ENCODE measurements at places on chromosomes 13 and 19.

DNA sequence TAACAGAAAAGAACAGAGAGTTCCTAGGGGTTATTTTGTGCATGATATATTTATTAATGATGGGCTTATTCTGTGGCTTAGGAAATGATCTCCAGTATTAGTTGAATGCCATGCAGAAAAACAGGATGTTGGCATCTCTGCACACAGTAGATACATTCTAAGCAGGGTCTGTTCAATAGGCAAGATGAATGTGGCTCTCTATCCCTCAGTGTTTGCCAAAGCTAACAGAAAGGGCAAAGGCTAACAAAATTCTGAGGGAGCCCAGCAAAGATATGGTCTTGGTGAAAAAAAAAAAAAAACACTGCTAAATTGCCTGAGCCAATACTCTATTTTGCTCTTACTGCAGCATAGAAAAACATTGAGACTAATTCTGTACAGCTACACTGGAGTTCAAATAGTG is 1095.8 kb downstream of the UQCRFS1 start:
- no peak for DNase-seq

DNA sequence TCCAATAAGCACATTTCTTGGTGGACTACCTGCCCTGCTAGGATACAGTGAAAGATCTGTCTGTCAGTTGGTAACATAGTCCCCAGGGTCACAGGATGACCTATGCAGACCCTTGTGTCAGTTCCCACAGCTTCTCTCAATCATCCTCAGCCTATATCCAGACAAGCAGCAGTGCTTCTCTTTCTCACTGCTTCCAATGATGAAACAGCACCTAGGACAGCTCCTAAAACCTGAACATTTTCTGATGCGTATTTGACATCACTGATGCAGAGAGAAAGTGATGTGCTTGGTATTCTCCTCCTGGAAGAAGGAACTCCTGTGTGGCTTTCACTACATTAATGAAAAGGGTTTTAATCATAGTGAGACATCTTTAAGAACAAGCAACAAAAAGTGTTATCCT is 43.7 kb downstream of the ZNF557 start:
- DNase-seq, result no peak

- no peak for DNase-seq
Measured at GRCh38 chr13:106183410-106184065, 351.9 kb downstream of the EFNB2 start.

- peak; percentile 4 for DNase-seq
Measured at GRCh38 chr13:47598340-47598911, 402.6 kb downstream of the SUCLA2 start.

DNA sequence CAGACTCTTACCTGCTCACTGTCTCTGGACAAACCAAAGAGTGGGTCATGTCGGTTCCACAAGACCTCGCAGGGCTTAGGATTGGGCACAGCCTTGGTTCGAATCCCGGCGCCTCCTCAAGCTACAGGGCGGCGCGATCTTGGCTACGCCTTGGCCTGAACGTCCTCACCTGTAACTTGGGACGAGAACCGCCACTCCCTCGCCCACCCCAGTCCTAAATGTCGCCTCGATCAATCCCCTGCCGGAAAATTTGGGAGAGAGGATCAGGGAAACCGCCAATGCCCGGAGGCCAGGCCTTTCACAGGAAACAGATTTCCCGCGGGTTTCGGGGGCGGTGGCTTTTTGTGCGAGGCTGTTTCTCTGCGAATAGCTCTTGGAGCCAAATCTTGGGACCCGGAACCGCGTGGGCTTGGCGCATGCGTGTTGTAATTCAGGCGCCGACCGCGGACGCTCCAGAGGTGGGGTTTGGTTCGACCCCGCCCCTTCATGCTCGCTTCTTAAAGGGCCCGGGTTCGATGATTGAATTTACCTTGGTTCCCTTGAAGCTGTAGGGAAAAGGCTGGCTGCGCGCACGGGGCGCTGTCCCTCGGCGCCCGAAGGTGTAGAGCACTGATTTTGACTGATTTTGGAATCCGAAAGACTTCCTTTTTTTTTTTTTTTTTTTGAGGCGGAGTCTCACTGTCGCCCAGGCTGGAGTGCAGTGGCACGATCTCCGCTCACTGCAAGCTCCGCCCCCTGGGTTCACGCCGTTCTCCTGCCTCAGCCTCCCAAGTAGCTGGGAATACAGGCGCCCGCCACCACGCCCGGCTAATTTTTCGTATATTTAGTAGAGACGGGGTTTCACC is at the start of gene NR2C2AP:
NR2C2AP (minus strand) TSS at position 403 of the 845 bp plus-strand sequence; CDS start at position 49, 354 bp downstream.
- DNase-seq, result peak; percentile 96

DNA sequence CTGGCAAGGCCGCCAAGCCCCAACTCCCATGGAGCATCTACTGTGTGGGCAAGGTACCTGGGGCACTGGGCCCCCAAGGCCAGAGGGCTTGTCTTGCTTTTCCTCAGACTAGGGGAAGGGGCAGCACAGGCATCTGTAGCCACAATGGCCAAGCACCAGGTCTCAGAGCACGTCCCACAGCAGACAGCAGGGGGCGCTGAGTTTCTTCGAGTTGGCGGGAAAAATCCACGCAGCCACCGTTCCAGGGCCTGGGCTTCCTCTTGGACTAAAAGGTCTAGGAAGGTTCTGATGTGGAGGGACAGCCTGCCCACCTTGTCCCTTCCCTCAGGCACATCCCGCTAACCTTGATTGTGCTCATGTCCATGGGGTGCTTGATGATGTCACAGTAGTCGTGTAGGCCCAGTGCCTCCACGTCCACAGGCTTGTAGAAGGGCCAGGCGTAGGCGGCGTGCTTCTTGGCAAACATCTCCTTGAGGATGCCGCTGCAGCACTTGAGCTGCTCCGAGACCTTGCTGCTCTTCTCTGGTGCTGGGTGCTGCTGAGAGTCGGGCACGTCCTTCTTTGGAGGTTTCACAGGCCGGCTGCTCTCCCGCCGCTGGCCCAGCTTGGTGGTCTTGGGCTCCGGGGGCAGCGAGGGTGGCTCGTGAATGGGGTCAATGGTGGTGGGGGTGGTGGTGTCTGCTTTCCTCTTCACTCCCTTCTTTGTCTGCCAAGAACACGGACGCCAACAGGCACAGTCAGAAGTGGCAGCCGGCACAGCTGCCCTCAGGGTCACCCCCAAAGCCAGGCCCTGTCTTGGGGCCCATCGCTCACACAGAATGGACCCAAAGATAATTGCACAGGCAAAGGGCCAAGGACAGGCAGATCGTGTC is 32.0 kb upstream of the EPHX3 start:
- peak; percentile 88 for DNase-seq

DNA sequence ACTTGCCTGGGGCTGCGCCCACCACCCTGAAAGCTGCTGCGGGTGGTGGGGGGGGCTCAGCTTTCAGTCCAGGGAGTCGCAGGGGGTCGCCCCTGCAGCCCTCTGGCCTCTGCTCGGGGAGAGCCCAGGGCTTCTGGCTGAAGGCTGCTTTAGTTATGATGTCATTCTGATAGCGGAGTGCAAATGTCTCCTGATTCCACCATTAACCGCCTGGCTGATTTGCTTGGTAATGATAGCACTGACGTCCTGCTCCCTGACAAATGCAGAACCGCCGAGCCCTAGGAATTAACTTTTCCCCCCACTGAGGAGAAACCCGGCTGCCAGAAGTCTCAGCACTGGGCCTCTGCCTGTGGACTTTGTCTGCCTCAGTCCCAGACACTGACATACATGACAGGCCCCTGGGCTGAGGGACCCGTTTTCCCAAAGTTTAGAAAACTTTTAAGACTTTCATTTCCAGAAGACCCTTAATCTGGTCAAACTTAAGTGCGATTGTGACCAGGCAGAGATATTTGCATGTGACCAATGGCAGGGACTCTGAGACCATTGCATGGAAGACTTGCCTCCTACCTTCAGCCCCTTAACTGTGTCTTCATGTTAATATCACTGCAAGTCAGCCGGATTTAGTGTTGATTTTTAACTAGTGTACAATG is 142.5 kb upstream of the ZNF536 start:
- DNase-seq, result peak; percentile 67

GRCh38 chr19:1076951-1077350 is 10.0 kb downstream of the ARHGAP45 start:
- peak; percentile 9 for DNase-seq

DNA sequence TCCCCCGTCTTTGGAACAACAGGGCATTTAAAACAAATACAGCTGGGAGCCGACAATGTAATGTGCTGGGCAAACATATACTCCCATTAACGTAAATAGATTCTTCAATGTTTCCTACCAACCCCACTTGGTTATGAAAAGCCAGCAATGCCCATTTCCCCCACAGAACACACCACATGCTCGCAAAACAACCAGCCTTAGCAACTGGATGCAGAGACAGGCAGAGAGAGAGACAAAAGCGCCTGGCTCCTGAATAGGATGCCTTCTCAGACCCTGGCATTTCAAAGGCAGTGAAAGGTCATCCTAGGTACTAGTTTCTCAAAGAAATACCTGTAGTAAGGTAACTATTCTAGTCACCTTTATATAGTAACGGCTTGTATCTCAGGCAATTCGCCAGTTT is 462.9 kb downstream of the ITGBL1 start:
- DNase-seq, result peak; percentile 14

GRCh38 chr13:46165485-46166223 is 16.3 kb downstream of the LCP1 start:
- no peak for DNase-seq

DNA sequence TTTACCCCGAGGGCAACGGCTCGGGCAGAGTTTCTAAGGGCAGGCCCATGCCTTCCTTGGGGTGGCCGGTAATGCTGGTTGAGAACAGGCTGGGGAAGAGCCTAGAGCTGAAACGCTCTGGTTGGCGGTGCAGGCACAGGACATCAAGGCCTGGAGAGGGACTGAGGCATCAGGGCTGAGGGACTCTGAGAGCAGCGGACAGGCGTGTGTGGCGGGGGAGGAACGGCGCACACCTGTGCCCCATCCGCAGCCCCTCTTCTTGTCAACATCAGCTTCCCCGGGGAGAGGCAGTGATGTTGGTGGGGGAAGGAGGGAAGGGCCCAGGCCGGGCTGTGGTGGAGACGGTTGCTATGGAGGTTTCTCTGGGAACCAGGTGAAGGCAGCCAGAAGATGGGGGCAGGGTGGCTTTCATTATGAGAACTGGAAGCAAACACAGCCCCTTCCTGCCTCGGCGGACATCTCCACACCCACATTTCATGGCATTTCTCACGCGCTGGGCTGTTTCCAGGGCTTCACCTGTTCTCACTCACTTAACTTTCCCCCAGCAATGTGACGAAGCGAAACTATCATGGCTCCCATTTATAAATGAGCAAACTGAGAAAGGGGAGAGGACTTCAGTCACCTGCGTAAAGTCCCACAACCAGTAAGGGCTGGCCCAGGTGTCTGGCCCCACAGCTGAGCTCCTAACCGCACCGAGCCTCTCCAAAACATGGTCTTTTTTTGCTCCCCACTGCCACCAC is 8.2 kb upstream of the ATF5 start:
- DNase-seq, result no peak

DNA sequence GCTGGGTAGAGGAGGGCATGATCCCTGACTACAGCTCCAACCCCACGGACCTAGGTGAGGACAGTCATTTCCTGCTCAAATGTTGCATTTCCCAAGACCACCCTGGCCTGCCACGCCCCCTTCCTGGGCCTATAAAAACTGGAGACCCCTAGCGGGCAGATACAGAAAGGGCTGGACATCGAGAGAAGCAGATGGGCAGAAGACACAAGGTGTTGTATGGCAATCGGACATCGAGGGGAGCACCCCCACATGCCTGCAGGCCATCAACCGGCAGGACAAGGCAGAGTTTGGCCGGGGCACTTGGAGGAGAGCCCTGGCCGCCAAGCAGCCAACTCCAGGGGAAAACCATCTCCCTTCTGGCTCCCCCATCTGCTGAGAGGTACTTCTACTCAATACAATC is 746.4 kb downstream of the PCDH9 start:
- no peak for DNase-seq

DNA sequence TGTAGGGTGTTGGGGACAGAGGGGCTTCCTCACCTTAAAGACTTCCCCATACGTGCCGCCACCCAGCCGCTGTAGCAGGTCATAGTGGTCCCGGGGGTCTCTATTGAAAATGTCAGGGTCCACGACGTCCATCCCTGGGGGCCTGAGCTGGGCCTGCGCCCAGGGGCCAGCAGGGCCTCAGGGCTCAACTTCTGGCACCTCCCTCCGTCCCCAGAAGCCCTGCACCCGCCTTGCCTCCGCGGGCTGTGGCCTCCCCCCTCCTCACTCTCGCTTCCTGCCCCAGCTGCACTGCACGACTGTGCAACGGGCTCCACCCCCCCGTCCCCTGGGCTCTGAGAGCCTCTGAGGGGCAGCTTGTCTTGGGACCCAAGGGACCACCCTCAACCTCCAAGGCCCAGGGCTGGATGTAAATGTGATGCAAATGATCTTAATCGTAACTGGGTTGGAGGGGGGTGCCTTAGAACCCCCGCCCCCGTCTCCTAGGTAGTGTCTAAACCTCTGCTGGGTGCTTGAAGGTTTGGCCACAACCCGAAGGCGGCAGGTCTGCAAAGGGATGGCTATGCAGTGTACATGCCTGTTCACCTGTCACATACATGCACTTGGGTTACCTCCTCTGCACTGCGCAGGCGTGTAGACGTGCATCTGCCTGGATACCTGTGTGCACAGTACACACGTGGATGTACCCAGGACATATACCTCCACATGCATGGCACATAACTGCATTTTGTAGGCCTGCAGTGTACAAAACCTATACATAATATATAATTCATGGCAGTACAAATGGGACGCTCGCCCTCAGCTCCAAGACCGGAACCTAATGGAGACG is at the start of gene MAP4K1:
MAP4K1 (minus strand) TSS at position 190 of the 826 bp plus-strand sequence; CDS start at position 132, 58 bp downstream.
- peak; percentile 32 for DNase-seq

GRCh38 chr13:108621462-108621861 is 7.9 kb upstream of the MYO16 start:
- DNase-seq, result no peak

DNA sequence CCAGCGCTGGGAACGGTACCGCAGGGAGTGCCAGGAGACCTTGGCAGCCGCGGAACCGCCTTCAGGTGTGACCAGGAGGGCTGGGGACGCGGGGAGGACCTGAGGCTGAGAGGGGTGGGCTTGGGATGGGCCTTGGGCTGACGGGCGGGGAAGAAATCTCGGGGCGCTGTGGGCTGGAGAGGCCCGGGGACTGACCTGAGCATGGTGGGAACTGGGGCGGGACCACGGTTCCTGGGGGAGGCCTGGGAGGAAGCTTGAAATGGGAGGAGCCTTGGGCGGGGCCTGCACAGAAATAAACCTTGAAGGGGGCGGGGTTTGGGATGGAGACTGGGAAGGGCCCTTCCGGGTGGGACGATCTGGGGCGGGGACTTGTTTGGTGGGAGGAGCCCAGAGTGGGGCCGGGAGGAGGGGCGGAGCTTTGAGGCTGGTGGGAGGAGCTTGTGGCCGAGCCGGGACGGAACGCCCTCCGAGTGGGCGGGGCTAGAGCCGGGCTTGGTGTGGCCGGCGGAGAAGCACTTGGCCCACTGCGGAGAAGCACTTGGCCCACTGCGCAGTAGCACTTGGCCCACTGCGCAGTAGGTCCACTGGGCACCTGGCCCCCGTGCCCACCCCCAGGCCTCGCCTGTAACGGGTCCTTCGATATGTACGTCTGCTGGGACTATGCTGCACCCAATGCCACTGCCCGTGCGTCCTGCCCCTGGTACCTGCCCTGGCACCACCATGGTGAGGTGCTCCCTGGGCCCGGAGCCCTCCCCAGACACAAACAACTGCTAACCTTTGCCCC is 2.8 kb downstream of the GIPR start:
- DNase-seq, result peak; percentile 44
